Activated T-cell treated with anti-CD3 and anti-CD28 coated beads, Interleukin-2, amount 50 U/mL, for 72 hours (primary cell): ENCODE measurements at places on chromosomes 4 and X. TPM values are rescaled to one million over a fixed set of nuclear protein-coding genes. Genes with fewer than 3 reads are reported as not detected.

DNA sequence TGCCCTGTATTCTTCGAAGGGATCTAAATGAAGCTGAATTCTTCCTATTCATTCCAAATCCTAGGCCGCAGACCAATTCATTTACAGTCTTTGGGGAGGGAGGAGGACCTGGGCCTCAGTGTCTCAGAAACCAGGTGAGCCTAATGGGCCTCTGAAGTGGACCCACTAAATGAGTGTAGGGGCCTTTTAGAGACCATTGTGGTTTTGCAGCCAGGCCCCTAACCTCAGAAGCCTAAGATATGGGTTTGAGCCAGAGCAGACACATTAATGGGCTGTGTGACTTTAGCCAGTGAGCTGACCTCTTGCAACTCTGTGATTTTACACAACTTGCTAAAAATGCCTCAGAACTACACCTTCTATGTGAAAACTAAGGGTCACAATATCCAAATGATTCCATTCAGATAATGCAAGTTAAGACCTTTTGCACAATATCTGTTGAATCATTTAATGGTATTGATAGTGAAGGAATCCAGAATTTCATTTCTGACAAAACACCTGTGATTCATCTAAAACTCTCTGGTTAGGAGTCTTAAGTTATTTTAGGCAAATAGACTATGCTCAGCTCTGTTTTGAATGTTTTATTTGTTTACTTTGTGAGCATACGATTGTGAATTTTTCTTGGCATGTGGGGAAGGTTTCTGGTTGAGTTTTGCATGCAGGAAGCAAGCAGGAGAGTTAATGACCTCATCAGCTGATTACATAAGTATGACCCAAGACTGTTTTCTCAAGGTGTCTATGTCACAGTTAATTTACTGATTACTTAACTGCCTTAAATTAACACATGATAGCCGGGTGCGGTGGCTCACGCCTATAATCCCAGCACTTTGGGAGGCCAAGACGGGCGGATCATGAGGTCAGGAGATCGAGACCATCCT, 75.0 kb downstream of the EVC start:
- DNase-seq = no peak

DNA sequence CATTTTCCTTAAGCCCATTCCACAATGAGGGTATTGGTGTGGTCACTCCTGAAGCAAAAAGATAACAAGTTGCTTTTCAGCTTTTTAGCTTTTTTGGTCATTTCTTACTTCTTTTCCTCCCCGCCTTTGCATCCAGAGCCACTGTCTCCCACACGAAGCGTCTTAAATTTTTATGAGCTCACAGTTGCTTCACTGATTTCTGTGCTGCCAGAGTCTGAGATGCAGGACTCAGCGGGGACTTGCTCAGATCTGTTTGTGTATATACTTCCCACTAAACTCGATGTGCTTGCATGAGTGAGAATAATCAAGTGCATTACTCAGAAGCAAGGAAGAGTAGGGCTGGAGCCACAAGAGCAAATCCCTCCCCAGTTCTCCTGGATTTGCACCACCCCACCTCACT, 80.2 kb upstream of the FHL1 start:
- DNase-seq = no peak

XKRX gene
- total RNA-seq = 1.8 TPM

DNA sequence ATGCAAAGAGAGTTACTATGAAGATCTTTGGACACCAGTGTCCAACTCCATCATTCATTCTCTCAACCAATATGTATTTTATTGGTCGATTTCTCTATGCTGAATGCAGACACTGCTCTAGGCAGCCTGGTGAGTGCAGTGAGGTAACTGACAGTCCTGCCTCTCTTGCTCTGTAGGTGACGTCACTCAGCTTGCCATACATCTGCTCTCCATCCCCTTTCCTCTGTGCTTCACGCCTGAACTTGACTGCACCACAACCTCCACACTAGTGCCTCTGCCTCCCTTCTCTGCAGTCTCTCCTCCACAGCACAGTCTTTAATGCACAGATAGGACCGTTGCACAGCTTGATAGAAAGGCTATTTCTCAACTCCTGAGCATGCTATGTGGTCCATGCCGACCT, 344.9 kb upstream of the NOCT start:
- no peak for DNase-seq

DNA sequence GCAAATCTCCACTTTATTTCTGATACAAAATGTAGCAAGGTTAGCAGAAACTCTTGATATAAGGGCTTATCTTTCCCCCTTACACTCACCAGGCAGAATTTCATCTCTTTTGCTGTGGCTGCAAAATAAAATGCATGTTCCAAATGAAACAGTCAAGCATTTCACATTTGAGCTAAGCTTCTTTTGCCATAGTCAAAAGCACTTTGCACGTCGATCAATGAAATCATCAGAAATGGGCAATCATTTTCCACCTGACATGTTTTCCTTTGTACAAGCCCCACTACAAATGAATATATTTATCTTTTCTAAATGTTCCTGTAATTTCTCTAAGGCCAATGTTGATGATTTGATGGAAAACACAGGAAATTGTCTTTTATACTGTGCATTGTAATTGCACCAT, 178.4 kb downstream of the ANKRD50 start:
- no peak for DNase-seq

GRCh38 chr4:180571516-180572055, 1671.6 kb upstream of the TENM3 start:
- DNase-seq = no peak

GRCh38 chrX:86507331-86507730, 359.1 kb downstream of the DACH2 start:
- no peak for DNase-seq

- no peak for DNase-seq
These were observed 160.2 kb upstream of the CPEB2 start for GRCh38 chr4:14841801-14842768.

MED28 gene
- total RNA-seq = 38.6 TPM

DNA sequence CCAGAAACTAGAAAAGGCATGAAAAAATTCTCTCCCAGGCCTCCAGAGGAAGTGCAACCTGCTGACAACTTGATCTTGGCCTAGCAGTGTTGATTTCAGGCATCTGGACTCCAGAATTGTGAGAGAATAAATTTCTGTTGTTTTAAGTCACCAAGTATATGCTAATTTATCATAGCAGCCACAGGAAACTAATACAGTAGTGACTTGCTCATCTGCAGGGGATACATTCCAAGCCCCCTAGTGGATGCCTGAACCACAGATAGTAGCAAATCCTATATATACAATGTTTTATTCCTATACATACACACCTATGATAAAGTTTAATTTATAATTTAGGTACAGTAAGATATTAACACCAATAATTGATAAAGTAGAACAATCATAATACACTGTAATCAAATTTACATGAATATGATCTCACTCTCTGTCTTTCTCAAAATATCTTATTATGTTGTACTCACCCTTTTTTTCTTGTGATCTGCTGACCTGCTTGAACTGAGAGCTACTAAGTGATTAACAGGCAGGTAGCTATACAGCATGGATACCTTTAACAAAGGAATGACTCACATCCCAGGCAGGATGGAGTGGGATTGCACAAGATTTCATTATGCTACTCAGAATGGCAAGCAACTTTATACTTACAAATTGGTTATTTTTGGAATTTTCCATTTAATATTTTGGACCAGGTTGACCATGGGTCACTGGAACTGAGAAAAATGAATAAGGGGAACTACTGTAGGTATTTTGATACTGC, 501.1 kb downstream of the KCNIP4 start:
- DNase-seq = no peak

DTHD1 gene
- 7.9 TPM for total RNA-seq

- DNase-seq = no peak
These were observed 102.0 kb downstream of the HPGD start for GRCh38 chr4:174420316-174420715.

GRCh38 chrX:25049971-25050370, 34.2 kb upstream of the ARX start:
- no peak for DNase-seq

DNA sequence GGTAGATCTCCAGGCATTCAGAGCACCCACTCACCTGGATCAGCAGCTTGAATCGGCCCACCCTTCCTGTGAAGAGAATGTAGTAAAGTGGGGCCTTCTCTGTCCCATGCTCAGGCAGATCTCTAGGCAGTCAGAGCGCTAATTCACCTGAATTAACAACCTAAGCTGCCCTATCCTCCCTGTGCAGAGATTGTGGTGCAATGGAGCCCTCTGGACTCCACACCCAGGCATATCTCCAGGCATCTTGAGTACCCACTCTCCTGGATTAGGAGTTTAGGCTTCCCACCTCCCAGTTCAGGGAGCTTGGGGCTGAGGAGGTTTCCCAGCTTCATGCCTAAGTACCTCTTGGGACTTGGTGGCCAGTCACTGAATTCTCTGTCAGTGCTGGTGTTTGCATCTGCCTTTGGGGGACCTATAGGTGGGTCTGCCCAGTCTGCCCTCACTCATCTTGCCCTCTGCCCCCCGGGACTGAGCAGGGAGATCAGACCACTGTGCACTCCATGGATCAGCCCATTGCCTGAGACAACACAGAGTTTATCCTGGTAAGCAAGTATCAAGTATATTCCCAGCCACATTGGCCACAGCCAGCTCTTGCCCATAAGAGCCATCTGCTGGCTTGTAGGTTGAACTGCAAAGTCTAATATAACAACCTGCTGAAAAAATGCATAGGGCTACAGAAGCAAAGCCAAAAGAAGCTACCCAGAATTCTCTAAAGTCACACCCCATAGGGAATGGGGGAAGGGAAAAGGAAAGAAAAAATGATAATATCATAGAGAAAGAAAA, 372.9 kb downstream of the KLHL13 start:
- no peak for DNase-seq

ZFYVE28 gene
- total RNA-seq = 24.4 TPM

- DNase-seq = no peak
These were observed 951.8 kb upstream of the IGFBP7 start for GRCh38 chr4:58061967-58062366.

GRCh38 chr4:100819505-100819904, 301.7 kb upstream of the EMCN start:
- no peak for DNase-seq

FAM156A gene
- total RNA-seq = 23.8 TPM

GRCh38 chrX:129981752-129982299, 609 bp upstream of the BCORL1 start:
- DNase-seq = no peak

GRCh38 chr4:173211838-173212237, 43.2 kb downstream of the GALNT7 start:
- DNase-seq = no peak

- no peak for DNase-seq
These were observed 122.0 kb upstream of the LNX1 start for GRCh38 chr4:53713296-53713695.

DNA sequence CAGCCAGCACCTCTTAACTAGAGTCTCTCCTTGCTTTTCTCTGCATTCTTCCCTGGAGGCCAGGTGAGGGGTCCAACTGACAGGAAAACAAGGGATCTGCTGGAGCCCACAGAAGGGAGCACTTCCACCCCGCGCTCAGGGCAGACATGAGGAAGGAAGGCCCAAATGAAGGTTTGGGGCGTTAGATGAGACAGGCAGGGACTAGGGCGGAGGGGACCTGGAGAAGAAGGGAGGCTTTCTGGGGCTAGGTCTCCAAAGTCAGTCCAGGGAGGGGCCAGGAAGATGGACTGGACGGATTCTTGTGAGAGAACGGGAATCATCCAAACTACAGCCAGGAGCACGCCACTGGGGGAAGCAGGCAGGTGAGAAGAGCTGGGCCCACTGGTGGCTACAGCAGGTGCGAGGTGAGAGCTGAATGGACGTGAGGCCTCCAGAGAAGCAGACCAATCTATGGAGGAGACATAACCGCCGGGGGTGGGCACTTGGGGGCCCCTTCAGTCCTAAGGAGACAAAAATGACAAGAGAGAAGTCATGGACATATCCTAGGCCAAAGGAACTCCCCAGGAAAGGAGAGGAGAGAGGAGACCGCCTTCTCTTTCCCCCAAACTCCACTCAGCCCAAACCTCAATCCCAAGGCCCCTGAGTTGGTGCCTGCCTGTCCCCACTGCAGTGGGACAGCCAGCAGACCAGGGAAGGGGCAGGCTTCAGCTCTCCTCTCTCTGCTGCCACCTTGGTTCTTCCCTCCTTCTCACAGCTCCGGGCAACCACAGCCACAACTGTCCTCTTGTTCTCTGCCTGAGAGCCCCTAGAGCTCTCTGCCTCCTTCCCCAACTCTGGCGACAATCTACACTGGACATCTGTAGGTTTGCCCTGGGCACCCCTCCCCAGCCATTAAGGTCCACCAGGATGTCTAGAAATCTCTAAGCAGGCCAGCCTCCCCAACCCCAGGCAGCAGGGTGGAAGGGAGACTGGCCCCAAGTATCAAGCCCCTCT, 7.0 kb downstream of the APLN start:
- no peak for DNase-seq

DNA sequence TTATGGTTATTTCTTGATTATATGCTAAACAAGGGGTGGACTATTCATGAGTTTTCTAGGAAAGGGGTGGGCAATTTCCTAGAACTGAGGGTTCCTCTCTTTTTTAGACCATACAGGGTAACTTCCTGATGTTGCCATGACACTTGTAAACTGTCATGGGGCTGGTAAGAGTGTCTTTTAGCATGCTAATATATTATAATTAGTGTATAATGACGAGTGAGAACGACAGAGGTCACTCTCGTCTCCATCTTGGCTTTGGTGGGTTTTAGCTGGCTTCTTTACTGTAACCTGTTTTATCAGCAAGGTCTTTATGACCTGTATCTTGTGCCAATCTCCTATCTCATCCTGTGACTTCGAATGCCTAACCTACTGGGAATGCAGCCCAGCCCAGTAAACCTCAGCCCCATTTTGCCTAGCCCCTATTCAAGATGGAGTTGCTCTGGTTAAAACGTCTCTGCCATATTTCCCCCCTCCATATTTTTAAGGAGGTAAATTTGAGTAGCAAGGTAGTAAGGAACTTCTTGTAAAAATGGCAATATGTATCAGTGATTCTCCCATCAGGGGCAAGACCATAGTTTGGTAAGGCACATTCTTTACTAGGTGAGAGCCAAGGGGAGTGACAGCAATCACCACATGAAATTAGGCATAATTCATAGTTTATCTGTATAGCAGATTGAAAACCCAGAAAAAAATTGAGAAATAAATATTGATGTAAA, 2.6 kb downstream of the CXCL2 start:
- DNase-seq = no peak

GRCh38 chr4:176538217-176538925, 218.6 kb downstream of the SPCS3 start:
- DNase-seq = no peak

DNA sequence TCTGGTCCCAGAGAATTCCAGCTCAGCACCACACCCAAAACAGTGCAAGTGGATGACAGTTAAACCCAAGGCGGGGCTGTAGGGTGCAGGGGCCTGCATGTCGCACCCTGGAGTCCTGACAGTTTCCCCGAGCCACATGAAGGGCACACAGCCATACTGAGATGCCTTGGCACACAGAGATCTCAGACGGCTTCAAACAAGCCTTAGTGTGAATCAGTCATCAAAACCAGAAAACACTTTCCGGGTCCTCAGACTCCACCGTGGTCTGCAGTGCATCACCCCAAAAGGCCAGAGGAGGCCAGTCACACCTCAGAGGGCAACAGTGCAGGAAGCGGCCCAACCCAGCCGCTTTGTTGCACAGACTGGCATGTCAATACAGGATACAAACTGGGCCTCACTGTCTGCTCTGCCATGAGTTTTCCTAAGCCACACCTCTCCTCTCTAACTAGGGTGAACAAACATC, 64.6 kb upstream of the ENPP6 start:
- peak; percentile 84 for DNase-seq
